Airway epithelial cell (primary cell): ENCODE measurements at places on chromosomes 6 and 20. TPM values are rescaled to one million over a fixed set of nuclear protein-coding genes. Genes with fewer than 3 reads are reported as not detected.

DTNBP1 gene
- total RNA-seq = 2.6 and 2.7 TPM in 2 replicates

TBPL1 gene
- 15.0 and 23.5 TPM in 2 replicates for total RNA-seq

MICB gene
- 5.2 and 9.3 TPM in 2 replicates for total RNA-seq

PNRC1 gene
- 50.0 and 50.7 TPM in 2 replicates for total RNA-seq

LRRN4 gene
- total RNA-seq = 0.14 TPM in 1 of 2 replicates, not detected in the other

SEMG1 gene
- not detected in 2 replicates for total RNA-seq

SIRPD gene
- total RNA-seq = not detected in 2 replicates

ATP5F1E gene
- total RNA-seq = 33.7 and 39.6 TPM in 2 replicates

BHLHE23 gene
- total RNA-seq = not detected in 2 replicates

IMPG1 gene
- not detected in 2 replicates for total RNA-seq

SIRPA gene
- 17.7 and 31.1 TPM in 2 replicates for total RNA-seq

GABBR1 gene
- 4.4 and 4.8 TPM in 2 replicates for total RNA-seq

TGM3 gene
- 0.14 and 0.35 TPM in 2 replicates for total RNA-seq

WFDC12 gene
- not detected in 2 replicates for total RNA-seq

GLP1R gene
- total RNA-seq = not detected in 2 replicates

ATP6V1G2 gene
- total RNA-seq = 0.19 and 0.28 TPM in 2 replicates
